ENCODE measurements at places on chromosomes 4 and X. TPM values are rescaled to one million over a fixed set of nuclear protein-coding genes. Genes with fewer than 3 reads are reported as not detected.

DNA sequence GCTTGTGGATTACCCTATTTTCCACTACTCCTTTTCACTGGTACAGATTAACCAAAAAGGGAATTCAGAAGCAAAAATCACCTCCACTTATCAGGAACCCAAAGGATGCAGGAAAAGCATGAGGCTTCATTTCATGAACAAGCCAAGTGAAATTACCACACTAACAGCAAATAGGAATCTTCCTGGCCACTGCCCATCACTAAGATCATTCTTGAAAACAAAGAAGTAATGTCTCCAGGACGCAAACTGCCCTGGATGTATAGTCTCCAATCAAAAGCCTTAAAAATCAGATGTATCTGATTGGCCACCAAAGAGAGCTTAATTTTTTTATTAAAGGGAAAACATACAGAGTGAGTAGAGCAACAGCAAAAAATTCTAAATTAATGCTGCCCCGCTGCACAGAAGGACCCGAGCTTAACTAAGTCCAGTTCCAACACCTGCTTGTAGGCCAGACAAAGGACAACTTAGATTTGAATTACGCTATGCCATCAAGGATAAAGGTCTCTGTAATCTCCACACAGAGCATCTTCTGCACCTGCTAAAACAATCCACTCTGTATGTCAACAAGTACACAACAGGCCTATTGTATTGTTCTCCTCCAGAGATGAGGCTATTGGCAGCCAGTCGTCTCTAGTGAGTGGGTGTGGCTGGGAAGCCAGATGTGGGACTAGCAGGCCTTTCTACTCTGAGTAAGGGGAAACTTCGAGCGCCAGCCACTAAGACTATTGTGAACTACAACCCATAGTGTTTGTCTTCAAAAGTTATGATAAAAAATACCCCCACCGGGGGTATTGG, 12.4 kb downstream of the ZDHHC9 start:
- DNase-seq, result no peak

The RASSF6 gene
- total RNA-seq, result 2.9 TPM

GRCh38 chrX:148540114-148540513, 39.7 kb downstream of the AFF2 start:
- peak; percentile 65 for DNase-seq

The HEPH gene
- not detected for total RNA-seq

GRCh38 chrX:44651358-44651757, 108.7 kb upstream of the FUNDC1 start:
- no peak for DNase-seq

GRCh38 chr4:106851726-106852125, 184.4 kb downstream of the DKK2 start:
- DNase-seq, result no peak

GRCh38 chrX:10126044-10126443, 30.7 kb upstream of the CLCN4 start:
- no peak for DNase-seq

DNA sequence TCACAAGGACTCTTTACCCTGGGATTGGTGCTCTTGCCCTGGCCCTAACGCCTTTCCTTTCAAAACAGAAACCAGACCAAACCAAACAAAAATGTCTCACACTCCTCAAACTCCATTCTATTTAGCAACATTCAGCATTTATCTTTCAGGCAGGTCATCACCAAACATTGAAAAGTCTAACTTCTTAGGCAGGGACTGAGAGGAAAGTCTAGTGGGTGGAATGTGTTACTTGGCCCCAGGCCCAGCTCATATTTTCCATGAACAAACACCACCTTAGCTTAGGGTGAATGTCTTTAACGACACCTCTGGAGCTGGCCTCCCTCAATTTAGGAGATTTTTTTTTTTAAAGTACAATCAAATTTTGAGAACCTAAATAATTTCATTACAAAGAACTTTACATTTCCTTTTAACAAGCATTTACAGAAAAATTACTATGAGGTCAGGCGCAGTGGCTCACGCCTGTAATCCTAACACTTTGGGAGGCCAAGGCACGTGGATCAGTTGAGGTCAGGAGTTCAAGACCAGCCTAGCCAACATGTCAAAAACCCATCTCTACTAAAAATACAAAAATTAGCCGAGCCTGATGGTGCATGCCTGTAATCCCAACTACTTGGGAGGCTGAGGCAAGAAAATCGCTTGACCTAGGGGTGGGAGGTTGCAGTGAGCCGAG, 10.2 kb upstream of the N4BP2 start:
- no peak for DNase-seq

The GAB3 gene
- 26.2 TPM for total RNA-seq

GRCh38 chr4:113409181-113409580, 352.4 kb downstream of the CAMK2D start:
- DNase-seq, result no peak

GRCh38 chr4:185874516-185875230, 62.7 kb upstream of the SORBS2 start:
- no peak for DNase-seq

- DNase-seq, result no peak
Observed at GRCh38 chrX:45750639-45751038, 550.0 kb upstream of the DIPK2B start.

- DNase-seq, result peak; percentile 92
Observed at GRCh38 chr4:169757575-169758184, at the start of gene HPF1. HPF1 (minus strand) TSS chr4:169757944; CDS start chr4:169757877, 67 bp downstream.

The GPC3 gene
- total RNA-seq, result not detected

- no peak for DNase-seq
Observed at GRCh38 chrX:133654811-133655210, 239.5 kb upstream of the GPC4 start.

GRCh38 chr4:170102426-170102825, 12.7 kb upstream of the AADAT start:
- no peak for DNase-seq

The MRFAP1L1 gene
- total RNA-seq, result 41.9 TPM

DNA sequence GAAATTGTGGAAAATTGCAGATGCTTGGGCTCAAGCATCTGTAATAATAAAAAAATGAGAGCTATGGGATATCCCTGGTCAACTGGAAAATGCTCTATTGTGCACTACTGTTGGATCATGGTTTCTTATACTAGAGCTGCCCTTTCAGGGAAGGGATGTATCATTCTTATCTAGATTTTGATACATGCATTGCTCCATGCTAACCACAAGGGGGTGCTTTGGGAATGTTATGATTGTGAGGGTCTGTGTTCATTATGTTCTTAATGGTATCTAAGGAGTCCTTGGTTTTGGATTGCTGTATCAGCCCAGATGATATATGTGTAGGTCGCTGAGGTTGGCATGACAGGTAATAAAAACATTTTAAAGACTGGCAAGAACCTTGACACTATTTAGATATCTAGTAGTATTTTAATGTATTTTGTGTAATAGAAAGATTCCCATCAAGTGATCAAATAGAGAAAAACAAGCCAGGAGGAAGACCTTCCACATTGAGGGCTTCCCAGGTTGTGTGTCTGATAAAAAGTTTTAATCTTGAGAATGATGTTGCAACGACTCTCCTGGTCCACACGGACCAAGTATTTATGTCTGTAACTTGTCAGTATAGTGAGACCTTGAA, 49.2 kb upstream of the TLR2 start:
- peak; percentile 78 for DNase-seq

DNA sequence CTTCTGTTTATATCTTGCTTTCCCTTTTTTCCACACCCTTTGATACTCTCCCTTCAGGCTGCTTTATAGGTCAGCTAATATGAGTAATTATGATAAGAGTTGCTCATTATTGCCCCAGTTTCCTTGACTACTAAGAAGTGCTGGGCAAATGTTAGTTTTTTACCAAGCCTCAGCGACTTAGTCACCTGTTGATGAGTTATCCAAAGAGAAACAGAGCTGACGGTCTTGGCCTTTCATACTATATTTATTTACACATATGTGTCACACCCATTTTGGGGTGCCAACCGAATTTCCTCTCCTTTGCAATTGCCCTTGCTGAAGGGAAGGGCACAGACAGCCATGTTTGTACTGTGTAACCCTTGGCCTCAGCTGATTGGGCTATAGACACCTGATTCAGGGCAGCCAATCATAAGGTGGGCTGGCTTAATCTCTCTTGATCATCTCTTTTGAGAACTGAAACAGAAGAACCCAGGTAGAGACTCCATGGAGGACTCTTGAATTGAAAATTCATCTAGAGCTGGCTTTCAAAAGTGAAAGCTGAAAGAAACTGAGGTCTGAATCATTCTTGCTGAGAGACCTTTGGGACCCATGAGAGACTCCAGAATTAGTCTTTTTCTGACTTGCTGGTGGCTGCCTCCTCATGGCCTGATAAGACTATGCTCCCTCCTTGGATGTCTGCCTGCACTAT, 111.7 kb upstream of the RPS6KA3 start:
- no peak for DNase-seq

GRCh38 chrX:80229626-80230025, 190.6 kb upstream of the TENT5D start:
- no peak for DNase-seq

DNA sequence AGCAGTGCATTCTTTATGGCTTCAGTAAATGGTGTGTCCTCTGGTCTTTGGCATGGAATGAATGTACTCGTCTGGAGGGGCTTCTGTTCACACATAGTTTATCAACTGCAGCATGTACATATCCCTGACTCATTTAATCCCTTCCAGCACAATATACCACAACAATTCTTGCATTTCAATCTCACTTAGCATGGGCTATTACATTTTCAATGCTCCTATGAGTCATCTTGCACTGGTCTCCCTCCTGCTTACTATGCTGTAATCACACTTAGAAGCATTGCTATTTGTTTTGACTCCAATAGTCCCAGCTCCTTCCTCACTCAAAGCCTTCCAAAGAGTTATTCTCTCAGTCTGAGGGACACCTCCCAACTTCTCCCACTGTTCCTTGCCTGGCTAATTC, 180.9 kb upstream of the NUDT10 start:
- no peak for DNase-seq

- no peak for DNase-seq
Observed at GRCh38 chr4:74437866-74438265, 7.1 kb upstream of the AREG start.

DNA sequence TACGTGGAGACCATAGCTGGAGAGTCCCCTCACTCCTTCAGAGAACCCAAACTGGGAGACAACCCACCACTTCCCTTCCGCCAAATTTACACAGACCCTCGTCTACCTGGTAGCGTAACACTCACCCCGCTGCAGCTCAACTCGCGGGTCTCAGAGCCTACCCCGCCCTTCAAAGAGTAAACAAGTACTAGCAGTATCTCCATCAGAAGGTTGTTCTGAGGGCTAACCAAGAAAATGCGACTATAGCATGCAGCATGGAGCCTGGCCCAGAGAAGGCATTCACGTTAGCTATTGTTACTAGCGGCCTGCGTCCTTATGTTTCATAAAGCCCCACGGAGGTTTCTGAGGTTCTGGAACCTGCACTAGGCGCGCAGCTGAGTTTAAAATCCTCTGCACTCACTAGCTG, 531 bp upstream of the MANBA start:
- DNase-seq, result peak; percentile 59

The NPFFR2 gene
- total RNA-seq, result not detected

The ZC4H2 gene
- total RNA-seq, result 13.3 TPM

GRCh38 chr4:72817012-72817411, 248.0 kb upstream of the ADAMTS3 start:
- DNase-seq, result no peak

DNA sequence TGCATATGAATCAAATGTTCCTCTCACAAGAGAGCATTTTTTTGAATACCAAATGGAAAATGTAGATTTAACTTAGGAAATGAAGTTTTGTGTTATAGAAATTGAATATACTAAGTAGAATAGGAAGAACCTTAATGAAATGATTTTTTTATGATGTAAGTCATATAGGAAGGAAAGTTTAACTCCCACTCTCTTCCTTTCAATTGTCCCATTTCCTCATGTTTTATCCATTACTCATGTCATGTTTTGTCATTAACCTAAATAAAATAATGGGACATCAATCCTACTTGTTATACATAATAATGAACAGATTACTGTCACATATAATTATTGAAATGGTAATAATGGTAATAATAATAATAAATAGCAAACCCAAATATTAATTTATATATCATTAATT, 22.7 kb upstream of the SRD5A3 start:
- DNase-seq, result no peak

- DNase-seq, result no peak
Observed at GRCh38 chrX:129523079-129523911, at the start of gene SMARCA1. SMARCA1 (minus strand) TSS chrX:129523490; CDS start chrX:129523370, 120 bp downstream.

The USP26 gene
- not detected for total RNA-seq

DNA sequence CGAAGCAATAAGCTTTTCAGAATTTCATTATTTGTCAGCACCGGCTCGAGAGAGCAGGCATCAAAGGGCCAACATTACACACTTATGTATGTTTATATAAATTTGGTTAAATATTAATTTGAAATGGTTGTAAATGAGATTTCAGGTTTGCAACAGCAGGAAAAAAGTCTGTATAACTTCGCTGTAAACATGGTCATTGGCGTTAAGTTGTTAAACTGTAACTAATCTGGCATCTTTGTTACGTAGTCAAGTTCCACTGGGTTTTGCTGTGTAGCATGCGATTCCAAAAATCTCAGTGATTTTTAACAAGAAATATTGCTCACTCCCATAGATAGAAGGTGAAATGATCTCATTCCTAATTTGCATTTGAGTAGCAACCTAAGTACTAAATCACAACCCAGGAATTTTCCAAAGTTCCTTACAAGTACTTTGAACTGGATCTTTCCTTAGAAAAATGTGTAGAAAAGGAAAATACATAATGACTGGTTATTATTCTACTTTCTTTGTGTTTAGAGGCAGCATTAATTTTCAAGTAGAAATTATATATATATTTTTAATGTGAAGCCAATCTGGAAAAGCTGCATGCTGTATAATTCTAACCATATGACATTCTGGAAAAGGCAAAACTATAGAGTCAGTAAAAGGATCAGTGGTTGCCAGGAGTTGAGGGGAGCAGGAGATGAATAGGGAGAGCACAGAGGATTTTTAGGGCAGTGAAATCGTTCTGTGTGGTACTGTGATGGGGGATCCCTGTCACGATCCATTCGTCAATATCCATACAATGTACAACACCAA, 222.1 kb downstream of the CBR4 start:
- no peak for DNase-seq

The QRFPR gene
- total RNA-seq, result not detected

DNA sequence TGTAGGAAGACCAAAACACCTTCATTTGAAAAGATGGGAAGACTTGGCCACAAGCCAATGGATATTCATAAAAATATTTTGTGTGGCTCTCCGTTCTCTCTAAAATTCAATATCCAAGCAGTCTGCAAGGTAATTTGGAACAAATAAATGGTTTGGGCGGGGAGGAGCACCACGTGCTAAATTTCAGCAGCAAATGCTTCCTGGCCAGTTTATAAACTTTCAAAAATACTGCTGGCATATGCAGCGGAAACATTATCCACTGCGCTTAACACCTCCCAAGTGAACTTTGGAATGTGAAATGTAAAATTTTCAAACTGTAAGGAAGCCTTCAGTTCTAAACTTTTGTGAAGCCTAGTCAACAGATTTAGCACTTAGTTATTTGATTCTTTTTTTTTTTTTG, 191.0 kb downstream of the NSUN7 start:
- no peak for DNase-seq

GRCh38 chr4:40548256-40548655, 81.4 kb downstream of the RBM47 start:
- DNase-seq, result no peak

The MAOB gene
- not detected for total RNA-seq

- peak; percentile 79 for DNase-seq
Observed at GRCh38 chrX:39261446-39262147, 460.3 kb downstream of the MID1IP1 start.

- DNase-seq, result no peak
Observed at GRCh38 chr4:172897046-172897445, 271.6 kb upstream of the GALNT7 start.

- no peak for DNase-seq
Observed at GRCh38 chrX:14694611-14695010, 165.3 kb downstream of the GLRA2 start.

All from Karpas-422 (cell line).